ENCODE measurements at places on chromosomes 3 and 15.
A peak's percentile ranks its signal among the peaks of the same experiment; 100 is the strongest.

DNA sequence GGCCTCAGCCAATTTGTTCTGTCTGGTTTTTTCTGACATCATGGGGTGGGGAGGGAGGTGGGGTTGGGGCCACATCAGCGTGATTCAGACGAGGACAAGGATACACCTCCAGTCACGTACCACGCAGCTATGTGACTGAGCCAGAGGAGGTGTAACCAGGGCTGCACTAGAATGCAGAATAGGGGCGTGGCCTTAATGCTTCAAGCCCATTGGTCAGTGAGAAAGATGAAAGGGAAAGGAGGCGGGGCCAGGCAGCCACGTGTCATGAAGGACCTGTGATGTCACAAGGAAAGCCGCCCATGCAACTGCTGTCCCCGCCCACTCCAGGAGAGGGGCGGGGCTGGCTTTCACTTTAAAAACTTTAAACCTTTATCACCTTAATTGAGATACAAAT lies at the start of gene GOLGA6L2:
GOLGA6L2 (minus strand) TSS at position 137 of the 394 bp plus-strand sequence; CDS start at position 75, 62 bp downstream.
- DNase-seq: peak; percentile 8

DNA sequence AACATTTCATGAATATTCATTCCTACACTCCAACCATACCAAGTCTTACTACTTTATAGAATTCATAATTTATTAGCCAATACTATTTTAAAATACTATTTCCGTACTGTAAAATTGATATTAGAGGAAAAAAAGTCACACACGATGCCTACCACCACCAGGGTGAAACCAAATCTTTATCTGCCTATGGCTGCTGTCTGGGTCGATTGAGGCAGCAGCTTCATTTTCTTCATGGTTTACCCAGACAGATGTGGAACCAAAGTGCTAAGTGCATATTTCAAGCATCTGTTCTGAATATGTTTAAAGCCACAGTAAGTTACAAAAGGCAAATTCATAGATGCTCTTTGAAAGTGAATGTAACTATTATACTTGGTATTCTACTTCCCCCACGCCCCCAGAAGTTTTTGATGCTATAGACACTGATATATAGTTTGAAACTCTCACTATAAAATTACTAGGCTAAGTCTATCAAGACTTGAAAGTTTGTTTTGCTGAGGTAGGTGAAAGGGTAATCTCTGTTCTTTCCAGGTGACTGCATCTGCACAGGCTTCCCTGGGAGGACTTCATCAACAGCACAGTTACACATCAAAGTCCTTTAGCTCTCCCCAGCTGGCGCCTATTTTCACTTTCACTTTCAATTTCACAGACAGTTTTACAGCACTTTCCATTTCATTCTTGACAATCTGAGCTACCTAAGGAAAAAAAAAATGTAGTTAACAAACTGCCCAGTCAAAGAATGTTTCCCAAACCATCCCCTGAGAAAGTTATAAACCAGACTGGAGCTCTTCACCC lies 113.9 kb downstream of the POLQ start:
- DNase-seq: no peak

GRCh38 chr3:13414040-13414729 lies 5.9 kb downstream of the NUP210 start:
- DNase-seq: peak; percentile 40

DNA sequence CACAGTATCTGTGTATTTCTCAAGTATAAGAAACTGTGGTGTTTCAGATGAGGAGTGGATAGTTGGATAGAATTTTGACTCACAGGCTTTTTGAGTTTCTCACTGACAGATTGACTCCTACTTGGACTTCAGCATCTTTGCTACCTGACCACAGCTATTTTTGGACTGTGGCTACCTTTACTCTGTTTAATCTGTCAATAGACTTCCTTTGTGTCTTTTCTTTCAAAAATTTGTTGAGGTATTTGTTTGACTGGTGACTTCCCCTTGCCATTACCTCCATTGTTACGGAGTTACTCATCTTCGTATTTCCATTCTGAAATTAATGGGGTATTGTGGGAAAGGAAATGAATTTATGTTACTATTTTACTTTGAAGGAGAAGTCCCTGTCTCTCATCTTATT lies 123.8 kb downstream of the AGBL1 start:
- no peak for DNase-seq

GRCh38 chr3:69385723-69386555 lies at the start of gene FRMD4B:
TSS of gene FRMD4B (minus strand) at chr3:69386088. CDS start at chr3:69385989, 99 bp downstream.
- no peak for DNase-seq

- no peak for DNase-seq
These were observed 23.5 kb downstream of the PAQR9 start for GRCh38 chr3:142940000-142940399.

DNA sequence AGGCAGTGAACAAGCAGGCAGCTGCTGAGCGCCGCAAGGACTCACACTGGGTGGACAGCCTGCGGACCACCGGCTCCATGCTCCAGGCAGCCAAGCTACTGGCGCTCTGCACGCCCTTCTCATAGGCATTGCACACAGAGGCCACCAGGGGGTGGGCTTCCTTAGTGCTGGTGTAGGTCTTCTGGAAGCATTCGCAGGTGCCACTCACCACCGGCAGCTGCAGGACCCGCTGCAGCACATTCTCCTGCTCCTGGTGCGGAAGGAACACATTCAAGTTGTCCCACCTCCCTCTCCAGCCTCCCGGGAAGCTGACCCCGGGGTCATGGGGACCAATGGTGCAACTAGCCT lies 6.0 kb downstream of the PLIN1 start:
- no peak for DNase-seq

- DNase-seq: no peak
These were observed at the start of gene FBLN2 for GRCh38 chr3:13548696-13549622. TSS of gene FBLN2 (plus strand) at chr3:13549125. CDS start at chr3:13570356, 21,231 bp downstream.

- no peak for DNase-seq
These were observed 3.0 kb downstream of the DUT start for GRCh38 chr15:48334260-48334659.

- DNase-seq: no peak
These were observed 7.1 kb upstream of the EMC4 start for GRCh38 chr15:34217587-34218225.

DNA sequence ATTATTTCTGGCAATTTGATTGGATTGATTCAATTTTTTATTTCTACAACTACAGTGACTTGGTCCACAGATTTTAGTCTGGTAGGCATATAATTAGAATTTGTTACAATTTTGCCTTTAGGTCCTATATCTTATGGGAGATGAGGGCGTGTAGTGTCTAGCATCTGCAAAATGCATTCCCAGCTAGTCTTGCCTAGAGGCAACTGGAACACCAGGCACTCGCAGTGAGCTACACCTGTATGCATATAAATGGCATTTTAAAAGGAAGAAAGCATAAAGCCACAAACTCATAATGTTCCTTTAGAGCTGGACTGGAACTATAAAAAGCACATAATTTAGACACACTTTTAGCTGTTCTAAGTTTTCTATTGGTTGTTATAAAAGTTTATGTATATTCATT lies 17.9 kb upstream of the SPPL2A start:
- DNase-seq: no peak

- no peak for DNase-seq
These were observed 10.7 kb downstream of the VIPR1 start for GRCh38 chr3:42513121-42513520.
